ENCODE measurements at places on chromosomes 1 and 21. TPM values are rescaled to one million over a fixed set of nuclear protein-coding genes. Genes with fewer than 3 reads are reported as not detected.

Gene RHBG
- total RNA-seq: not detected

Gene KRTAP8-1
- total RNA-seq: not detected

Gene PGLYRP3
- not detected for total RNA-seq

DNA sequence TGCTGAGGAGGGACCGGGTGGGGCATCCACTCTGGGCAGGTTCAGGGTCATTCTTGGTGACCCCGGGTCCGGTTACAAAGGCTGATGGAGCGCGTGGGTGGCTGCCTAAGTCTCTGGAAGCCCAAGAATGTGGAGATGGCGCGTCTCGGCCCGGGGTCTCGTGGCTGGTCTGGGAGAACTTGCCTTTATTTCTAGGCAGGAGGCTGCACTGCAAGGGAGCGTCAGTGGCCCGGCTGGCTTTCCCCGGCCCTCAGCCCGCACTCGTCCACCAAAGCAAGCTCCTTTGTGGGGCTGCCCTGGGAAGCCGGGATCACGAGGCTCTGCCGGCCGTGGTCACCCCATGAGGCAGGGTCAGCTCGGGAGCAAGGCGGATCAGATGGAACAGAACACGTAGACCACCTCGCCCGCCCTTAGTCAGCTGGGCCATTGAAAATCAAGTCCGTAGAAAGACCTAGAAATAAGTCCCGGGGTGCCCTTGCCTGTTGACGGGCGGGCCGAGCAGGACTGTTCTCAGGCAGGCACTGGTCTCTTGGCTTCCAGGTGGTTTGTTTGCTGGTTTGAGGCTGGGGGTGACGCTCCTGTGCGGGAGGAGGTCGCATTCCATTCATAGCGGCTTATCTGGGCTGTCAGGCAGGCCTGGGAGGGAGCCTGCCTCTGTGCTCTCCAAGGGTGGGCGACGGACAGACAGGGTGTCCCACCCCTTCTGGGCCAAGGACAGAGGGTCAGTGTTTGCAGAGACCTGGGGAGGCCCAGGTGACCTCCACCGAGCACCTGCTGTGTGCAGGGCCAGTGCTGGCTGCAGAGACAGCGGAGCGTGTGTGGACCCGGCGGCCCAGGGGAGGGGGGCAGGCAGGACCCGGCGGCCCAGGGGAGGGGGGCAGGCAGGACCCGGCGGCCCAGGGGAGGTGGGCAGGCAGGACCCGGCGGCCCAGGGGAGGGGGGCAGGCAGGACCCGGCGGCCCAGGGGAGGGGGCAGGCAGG lies 25.8 kb downstream of the COL18A1 start:
- DNase-seq: no peak

DNA sequence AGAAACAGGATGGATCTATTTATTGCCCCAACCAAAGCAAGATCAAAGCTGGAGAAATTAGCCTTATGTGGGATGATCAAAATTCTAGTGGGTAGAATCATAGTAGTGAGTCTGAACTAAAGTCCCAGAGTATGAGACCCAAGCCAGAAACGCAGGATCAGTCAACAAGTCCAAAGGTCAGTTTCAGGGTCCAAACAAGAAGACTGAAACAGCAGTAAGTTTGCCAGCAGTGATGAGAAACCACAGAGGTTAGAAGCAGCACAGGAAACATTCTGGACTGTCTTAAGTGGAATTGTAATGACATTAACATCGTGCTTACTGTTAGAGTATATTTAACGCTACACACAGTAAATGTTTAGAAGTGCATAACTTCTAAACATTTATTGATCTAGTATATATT lies 251.0 kb downstream of the LRRIQ3 start:
- no peak for DNase-seq

DNA sequence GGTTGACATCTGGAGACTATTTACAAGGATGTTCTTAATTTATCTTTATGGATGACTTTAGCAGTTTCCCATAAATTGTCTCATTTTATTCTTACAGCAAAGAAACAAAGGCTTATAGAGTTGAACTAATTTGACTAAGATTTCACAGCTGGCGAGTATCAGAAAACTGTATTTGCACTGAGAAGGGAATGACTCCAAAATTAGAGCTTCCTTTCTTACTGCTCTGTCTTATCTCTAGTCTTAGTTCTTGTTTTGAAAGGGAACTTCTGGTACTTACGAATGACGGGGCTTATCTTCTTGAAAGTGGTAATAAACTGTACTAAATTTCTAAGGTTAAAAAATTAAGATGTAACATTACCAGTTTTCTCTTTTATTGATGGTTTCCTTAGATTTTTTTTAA lies 13.6 kb downstream of the CNST start:
- DNase-seq: no peak

DNA sequence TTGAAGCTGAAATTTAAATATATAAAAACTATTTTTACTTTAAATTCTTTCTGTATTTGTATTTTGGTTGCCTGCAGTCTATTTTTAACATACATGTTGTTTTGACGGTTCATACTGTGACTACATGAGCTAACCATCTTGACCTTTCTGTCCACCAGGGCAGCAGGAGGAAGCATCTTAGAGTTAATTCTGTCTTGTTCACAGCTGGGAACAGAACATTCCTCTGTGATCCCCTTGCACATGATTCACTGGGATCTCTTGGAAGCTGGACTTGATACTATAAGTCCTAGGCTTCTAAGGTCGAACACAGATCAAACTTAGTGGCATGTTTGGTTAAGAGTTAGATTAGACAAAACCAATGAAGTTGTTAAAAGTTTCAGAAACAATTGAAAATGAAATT lies 99.7 kb downstream of the NFIA start:
- no peak for DNase-seq

- DNase-seq: no peak
Observed at GRCh38 chr1:185137896-185138545, 18.7 kb downstream of the TRMT1L start.

DNA sequence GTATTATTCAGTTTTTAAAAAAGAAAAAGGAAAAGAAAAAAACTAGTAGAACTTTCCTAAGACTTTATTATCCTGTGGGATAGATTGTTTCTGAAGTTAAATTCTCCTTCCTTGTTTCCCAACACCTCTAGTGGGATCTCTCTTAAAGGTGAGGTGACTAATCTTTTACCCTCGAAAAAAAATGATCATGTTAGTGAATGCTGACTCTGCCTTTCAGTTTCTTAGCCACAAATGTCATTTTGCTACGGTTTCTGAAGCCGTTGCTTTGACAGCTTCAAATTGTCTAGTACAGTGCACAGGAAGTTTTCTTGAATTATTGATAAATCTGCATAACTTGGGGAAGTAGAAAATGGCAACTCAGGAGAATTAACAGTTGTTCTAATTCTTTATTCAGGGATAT lies 13.0 kb upstream of the NEK7 start:
- no peak for DNase-seq
